ENCODE measurements at places on chromosomes 1 and 21. TPM values are rescaled to one million over a fixed set of nuclear protein-coding genes. Genes with fewer than 3 reads are reported as not detected.

DNA sequence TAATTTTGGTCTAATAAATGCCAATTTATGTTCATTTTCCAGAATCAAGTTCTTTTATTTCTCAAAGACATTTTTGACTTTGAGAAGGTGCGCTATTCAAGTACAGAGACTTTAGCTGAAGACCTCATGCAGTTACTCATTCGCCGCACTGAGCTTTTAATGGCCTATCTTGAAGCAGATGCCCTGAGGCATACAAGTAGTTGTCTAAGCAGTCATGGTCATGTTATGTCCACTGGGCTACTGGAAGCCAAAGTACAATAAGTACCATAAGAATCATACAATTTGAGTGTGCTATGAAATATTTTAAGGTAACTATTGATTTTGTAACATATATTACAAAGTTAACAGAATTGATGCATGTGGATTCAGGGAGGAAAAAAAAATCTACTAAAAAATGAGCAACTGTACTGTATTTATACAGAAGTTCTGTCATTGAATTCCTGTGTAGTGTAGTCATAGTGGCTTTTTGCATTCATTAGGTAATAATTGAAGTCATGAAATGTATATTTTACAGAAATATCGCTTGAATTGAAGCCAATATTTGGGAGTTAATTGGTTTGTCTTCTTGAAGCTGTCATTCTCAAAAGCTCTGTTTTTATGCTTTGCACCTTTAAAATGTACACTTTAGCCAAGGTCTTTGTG lies 13.5 kb upstream of the NEXN start:
- no peak overlapping the region for H3K4me3 ChIP-seq
- no peaks in the 10 kb centered on the region for H3K27me3 ChIP-seq
- no peak for DNase-seq
- peaks cover 3% of the 10 kb centered on the region for H3K4me1 ChIP-seq
- no peak overlapping the region for H3K27ac ChIP-seq

DNA sequence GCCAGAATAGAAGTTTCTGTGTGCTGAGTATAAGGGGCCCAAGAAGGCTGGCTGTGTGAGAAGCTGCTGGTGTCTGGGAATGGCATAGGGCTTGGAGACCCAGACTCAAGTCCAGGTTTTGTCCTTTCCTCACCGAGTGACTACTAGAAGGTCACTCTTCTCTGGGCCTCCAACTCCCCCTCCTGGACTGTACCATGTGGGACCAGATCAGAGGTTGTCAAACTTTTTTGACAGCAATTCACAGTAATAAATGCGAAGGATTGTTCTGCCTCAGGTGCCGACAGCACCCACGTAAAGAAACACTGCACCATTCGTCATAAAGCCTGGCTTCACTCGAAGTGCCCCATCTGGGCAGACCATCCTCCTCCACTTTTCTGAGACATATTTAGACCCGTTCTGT lies 29.0 kb downstream of the PKP1 start:
- DNase-seq: no peak
- H3K27ac ChIP-seq: no peak overlapping the region
- H3K4me3 ChIP-seq: no peak overlapping the region
- no peaks in the 10 kb centered on the region for H3K4me1 ChIP-seq

- no peak overlapping the region for H3K27ac ChIP-seq
- no peak for DNase-seq
- no peaks in the 10 kb centered on the region for H3K4me1 ChIP-seq
Measured at GRCh38 chr21:42252778-42253340, 33.9 kb downstream of the ABCG1 start.

DNA sequence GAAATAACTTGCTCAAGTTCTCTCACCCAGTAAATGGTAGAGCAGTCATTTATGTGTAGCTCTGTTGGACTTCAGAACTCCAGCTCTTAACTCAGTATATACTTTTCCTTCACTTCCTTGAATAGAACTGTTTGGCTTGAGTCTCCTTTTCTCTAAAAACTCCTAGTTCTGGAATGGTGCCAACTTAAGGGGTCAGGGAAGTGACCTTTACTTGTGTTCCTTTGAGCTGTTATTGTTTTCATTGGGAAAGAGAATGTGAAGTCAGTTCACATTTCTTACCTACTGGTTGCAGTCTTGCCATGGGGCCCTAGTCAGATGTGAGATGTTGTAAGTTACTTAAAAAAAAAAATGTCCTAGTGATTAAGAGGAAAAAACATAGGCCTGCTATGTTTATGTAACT lies 77.0 kb upstream of the MACF1 start:
- peak overlapping the region; percentile 86 for H3K27ac ChIP-seq
- no peak for DNase-seq
- H3K27me3 ChIP-seq: no peaks in the 10 kb centered on the region

- H3K27ac ChIP-seq: no peak overlapping the region
- no peaks in the 10 kb centered on the region for H3K27me3 ChIP-seq
- no peaks in the 10 kb centered on the region for H3K4me1 ChIP-seq
- no peak overlapping the region for H3K4me3 ChIP-seq
- DNase-seq: no peak
Measured at GRCh38 chr1:198640174-198640573, 1.3 kb downstream of the PTPRC start.

- H3K4me3 ChIP-seq: no peak overlapping the region
- no peaks in the 10 kb centered on the region for H3K27me3 ChIP-seq
- peaks cover 8% of the 10 kb centered on the region for H3K4me1 ChIP-seq
Measured at GRCh38 chr1:172977296-172978017, 73.3 kb downstream of the TNFSF18 start.

- no peak overlapping the region for H3K27ac ChIP-seq
- no peak overlapping the region for H3K4me3 ChIP-seq
- no peaks in the 10 kb centered on the region for H3K4me1 ChIP-seq
Measured at GRCh38 chr1:3945916-3946840, 46.1 kb upstream of the C1orf174 start.

CLEC20A gene
- total RNA-seq: not detected

SEMA6C gene
- 0.47 TPM for total RNA-seq

PCBP3 gene
- total RNA-seq: 2.7 TPM

LCE3A gene
- total RNA-seq: not detected

CRYBG2 gene
- 1.3 TPM for total RNA-seq
